Activated CD4-positive, alpha-beta memory T cell treated with anti-CD3 and anti-CD28 coated beads for 36 hours (primary cell): ENCODE measurements at places on chromosomes 6 and 20. TPM values are rescaled to one million over a fixed set of nuclear protein-coding genes. Genes with fewer than 3 reads are reported as not detected.
A peak's percentile ranks its signal among the peaks of the same experiment; 100 is the strongest.

EEF1A2 gene
- 1.7 TPM for total RNA-seq

NRSN2 gene
- 9.7 TPM for total RNA-seq

DNA sequence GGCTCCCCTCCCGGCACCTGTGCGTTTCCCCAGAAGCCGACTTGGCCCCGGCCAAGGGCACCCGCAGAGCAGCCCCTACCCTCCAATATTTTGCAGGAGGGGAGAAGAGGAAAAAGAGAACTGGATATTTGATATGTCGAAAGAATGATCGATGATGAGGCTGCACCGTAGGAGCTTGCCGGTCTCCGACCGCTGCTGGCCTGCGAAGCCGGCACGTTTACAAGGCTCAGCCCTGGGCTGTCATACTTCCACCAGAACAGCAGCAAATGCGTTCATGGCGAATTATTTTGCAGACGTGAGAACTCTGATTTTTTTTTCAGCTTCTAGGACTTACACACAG is 296.7 kb downstream of the TFAP2C start:
- peaks cover 52% of the 10 kb centered on the region for H3K27me3 ChIP-seq
- H3K36me3 ChIP-seq: no peaks in the 10 kb centered on the region
- DNase-seq: no peak
- H3K4me1 ChIP-seq: no peaks in the 10 kb centered on the region
- no peak overlapping the region for H3K4me3 ChIP-seq
- no peak overlapping the region for H3K27ac ChIP-seq

DNA sequence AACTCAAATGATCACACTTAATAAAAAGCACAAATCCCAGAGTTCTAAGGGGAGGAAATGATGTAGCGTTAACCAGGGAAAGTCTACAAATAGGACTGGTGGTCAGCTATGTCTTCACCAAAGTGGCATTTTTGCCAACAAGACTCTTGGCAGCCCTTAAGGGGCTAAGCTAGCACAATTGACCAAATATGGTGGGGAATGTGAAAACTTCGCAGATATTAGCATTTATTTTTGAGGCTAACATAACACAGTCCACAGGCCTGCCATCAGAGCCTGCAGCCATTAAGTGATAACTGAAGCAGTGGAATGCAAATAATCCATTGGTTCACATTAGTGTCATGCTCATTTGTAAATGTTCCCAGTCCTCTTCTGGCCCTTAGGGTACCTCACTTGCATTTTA is 274.6 kb downstream of the FOXC1 start:
- H3K4me3 ChIP-seq: no peak overlapping the region
- no peaks in the 10 kb centered on the region for H3K4me1 ChIP-seq

GRCh38 chr20:61045876-61046585 is 206.0 kb upstream of the CDH4 start:
- no peak overlapping the region for H3K27ac ChIP-seq
- peaks cover 1% of the 10 kb centered on the region for H3K27me3 ChIP-seq
- no peaks in the 10 kb centered on the region for H3K36me3 ChIP-seq
- no peak for DNase-seq
- H3K4me3 ChIP-seq: no peak overlapping the region
- no peaks in the 10 kb centered on the region for H3K4me1 ChIP-seq

DNA sequence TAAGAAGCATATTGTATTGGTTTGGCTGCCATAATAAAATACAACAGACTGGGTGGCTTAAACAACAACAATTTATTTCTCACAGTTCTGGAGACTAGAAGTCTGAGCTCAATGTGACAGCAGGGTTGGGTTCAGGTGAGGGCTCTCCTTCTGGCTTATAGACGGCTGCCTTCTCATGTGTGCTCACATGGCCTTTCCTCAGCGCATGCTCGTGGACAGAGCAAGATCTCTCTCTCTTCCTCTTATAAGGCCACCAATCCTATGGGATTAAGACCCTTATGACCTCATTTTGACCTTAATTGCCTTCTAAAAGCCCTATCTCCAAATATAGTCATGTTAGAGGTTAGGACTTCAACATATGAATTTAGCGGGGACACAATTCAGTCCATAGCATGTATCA is 32.4 kb upstream of the GFOD1 start:
- no peak overlapping the region for H3K27ac ChIP-seq
- H3K36me3 ChIP-seq: no peaks in the 10 kb centered on the region
- H3K27me3 ChIP-seq: peaks cover 4% of the 10 kb centered on the region
- H3K4me3 ChIP-seq: no peak overlapping the region

DNA sequence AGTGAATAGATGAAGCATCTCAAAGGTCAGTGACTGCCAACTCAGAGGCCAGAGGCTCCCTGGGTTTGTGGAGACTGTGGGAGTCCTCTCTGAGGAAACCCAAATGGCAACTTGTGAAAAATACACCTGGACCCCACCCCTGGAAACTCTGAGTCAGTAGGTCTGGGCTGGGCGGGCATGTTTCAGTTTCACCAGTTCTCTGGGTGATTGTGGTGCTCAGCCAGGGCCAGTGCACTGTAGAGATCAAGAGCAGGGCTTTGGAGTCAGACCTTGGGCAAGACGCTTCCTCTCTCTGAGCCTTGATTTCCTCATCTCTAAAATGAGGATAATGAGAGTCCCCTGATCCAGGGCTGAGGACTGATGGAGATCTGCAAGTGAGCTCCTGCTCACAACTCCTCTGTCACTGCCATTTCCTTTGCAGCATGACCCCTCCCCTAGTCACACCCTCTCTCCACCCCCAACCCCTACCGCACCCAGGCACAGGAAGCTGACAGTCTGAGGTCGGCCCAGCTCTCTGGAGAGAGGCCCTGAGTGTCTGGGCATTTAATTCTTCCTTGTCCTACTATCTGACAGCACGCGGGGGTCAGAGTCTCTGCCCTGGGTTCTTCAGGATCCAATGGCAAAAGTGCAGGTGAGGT is 5.1 kb downstream of the DEF6 start:
- H3K36me3 ChIP-seq: peaks cover 31% of the 10 kb centered on the region
- peaks cover 72% of the 10 kb centered on the region for H3K4me1 ChIP-seq
- H3K4me3 ChIP-seq: peak overlapping the region; percentile 81
- peak overlapping the region; percentile 96 for H3K27ac ChIP-seq
- peak; percentile 96 for DNase-seq
- no peaks in the 10 kb centered on the region for H3K27me3 ChIP-seq

DNA sequence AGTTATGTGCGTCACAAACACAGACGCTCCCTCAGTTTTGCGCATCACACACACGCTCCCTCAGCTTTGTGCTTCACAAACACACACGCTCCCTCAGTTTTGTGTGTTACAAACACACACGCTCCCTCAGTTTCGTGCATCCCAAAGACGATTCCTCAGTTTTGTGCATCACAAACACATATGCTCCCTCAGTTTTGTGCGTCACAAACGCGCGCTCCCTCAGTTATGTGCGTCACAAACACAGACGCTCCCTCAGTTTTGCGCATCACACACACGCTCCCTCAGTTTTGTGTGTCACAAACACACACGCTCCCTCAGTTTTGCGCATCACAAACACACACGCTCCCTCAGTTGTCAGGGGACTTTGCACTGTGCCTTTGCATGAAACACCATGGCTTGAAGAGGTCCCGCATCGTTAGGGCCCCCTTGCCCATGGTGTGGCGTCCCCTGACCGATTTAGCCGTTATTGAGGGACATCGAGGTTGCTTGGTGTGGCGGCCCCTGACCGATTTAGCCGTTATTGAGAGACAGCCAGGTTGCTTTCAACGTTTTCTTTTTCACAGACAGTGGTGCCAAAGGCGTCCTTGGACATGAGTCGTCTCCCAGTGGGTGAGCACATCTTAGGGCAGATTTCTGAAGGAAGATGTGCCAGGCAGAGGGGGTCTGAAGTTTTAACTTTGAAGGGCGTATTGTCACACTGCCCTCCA is 28.1 kb upstream of the MYT1 start:
- no peaks in the 10 kb centered on the region for H3K36me3 ChIP-seq
- H3K27ac ChIP-seq: no peak overlapping the region
- no peaks in the 10 kb centered on the region for H3K4me1 ChIP-seq
- H3K4me3 ChIP-seq: no peak overlapping the region
- no peak for DNase-seq
- peaks cover 4% of the 10 kb centered on the region for H3K27me3 ChIP-seq

- no peak overlapping the region for H3K27ac ChIP-seq
- no peaks in the 10 kb centered on the region for H3K4me1 ChIP-seq
- no peaks in the 10 kb centered on the region for H3K27me3 ChIP-seq
- H3K36me3 ChIP-seq: no peaks in the 10 kb centered on the region
- DNase-seq: no peak
- H3K4me3 ChIP-seq: no peak overlapping the region
These were observed 455.0 kb downstream of the RFPL4B start for GRCh38 chr6:112802144-112802543.

- DNase-seq: no peak
- H3K27ac ChIP-seq: no peak overlapping the region
- H3K4me1 ChIP-seq: peaks cover 25% of the 10 kb centered on the region
- H3K36me3 ChIP-seq: peaks cover 28% of the 10 kb centered on the region
- no peak overlapping the region for H3K4me3 ChIP-seq
These were observed 2.6 kb downstream of the TRIM39 start for GRCh38 chr6:30329331-30329730.

DNA sequence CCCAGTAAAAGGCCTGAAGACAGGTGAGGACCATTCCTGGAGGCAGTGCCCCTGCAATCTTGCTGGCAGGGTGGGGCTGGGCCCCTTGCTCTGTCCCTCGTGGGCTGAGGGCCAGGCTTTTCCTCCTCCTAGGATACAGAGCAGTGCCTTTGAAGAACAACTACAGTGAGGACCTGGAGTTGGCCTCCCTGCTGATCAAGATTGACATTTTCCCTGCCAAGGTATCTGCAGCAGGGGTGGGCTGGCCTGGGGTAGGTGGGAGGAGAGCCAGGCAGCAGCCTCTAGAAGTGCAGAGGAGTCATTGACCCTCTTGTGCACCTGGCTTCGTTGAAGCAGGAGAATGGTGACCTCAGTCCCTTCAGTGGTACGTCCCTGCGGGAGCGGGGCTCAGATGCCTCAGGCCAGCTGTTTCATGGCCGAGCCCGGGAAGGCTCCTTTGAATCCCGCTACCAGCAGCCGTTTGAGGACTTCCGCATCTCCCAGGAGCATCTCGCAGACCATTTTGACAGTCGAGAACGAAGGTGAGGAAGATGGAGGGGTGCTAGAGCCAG is 36.5 kb downstream of the PLCG1 start:
- H3K27ac ChIP-seq: peak overlapping the region; percentile 10
- no peak overlapping the region for H3K4me3 ChIP-seq
- peaks cover 48% of the 10 kb centered on the region for H3K36me3 ChIP-seq
- peaks cover 6% of the 10 kb centered on the region for H3K4me1 ChIP-seq
- DNase-seq: peak; percentile 6
